ENCODE measurements at places on chromosomes 16 and 17.

GRCh38 chr16:88479793-88480760, 27.0 kb downstream of the ZFPM1 start:
- no peak for DNase-seq

GRCh38 chr17:10614536-10615155, 42.5 kb downstream of the MYH3 start:
- DNase-seq: no peak

GRCh38 chr16:85987750-85988078, 88.8 kb downstream of the IRF8 start:
- no peak for DNase-seq

GRCh38 chr16:3695610-3696369, 21.5 kb downstream of the TRAP1 start:
- no peak for DNase-seq

Measured in occipital lobe (tissue), 3 donors.